ENCODE measurements at places on chromosomes 16 and 17. TPM values are rescaled to one million over a fixed set of nuclear protein-coding genes. Genes with fewer than 3 reads are reported as not detected.

Gene ALOX15
- total RNA-seq, result not detected

Gene HSD11B2
- 2.0 TPM for total RNA-seq

Gene GPR179
- not detected for total RNA-seq

Gene RNF112
- total RNA-seq, result not detected

Gene GCGR
- total RNA-seq, result not detected

Gene MYH13
- total RNA-seq, result not detected

- H3K4me1 ChIP-seq, result peaks cover 1% of the 10 kb centered on the region
- no peaks in the 10 kb centered on the region for H3K36me3 ChIP-seq
- H3K27me3 ChIP-seq, result no peaks in the 10 kb centered on the region
- no peak overlapping the region for H3K27ac ChIP-seq
- no peak overlapping the region for H3K4me3 ChIP-seq
- DNase-seq, result no peak
Measured at GRCh38 chr17:66395961-66396360, 93.5 kb downstream of the PRKCA start.

- no peak overlapping the region for H3K27ac ChIP-seq
- peaks cover 44% of the 10 kb centered on the region for H3K27me3 ChIP-seq
- no peak overlapping the region for H3K4me3 ChIP-seq
- H3K36me3 ChIP-seq, result no peaks in the 10 kb centered on the region
- H3K4me1 ChIP-seq, result 0 out of 2 replicates have a peak, but pooled peaks cover under 1% of the 10 kb centered on the region
Measured at GRCh38 chr17:77719806-77720205, 238.7 kb upstream of the TNRC6C start.

- H3K36me3 ChIP-seq, result no peaks in the 10 kb centered on the region
- H3K4me1 ChIP-seq, result no peaks in the 10 kb centered on the region
- no peak overlapping the region for H3K27ac ChIP-seq
- no peak overlapping the region for H3K4me3 ChIP-seq
- DNase-seq, result no peak
- H3K27me3 ChIP-seq, result no peaks in the 10 kb centered on the region
Measured at GRCh38 chr17:56289321-56289720, 136.0 kb downstream of the ANKFN1 start.

GRCh38 chr17:49217651-49218413 lies 7.3 kb downstream of the ABI3 start:
- peaks cover 46% of the 10 kb centered on the region for H3K27me3 ChIP-seq
- H3K27ac ChIP-seq, result no peak overlapping the region
- no peak for DNase-seq

DNA sequence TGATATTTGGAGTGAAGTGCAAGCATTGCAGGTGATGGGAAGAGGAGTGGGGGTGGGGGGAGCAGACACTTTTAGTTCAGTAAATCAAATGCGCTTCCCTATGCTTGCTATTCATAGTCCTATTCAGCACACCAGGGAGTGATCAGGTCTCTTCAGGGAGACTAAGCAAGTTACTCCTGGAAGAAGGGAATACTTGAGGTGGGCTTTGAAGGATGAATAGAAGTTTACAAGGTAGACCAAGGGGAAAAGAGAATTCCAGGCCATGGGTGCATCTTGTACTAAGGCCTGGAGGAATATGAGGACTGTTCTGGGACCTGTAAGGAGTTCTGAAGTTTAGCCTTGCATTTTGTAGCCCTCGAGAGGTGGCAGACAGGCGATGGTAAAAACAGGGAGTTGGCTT lies 40.1 kb upstream of the LGALS9 start:
- no peaks in the 10 kb centered on the region for H3K4me1 ChIP-seq
- H3K4me3 ChIP-seq, result no peak overlapping the region
- H3K27me3 ChIP-seq, result no peaks in the 10 kb centered on the region
- H3K27ac ChIP-seq, result no peak overlapping the region

DNA sequence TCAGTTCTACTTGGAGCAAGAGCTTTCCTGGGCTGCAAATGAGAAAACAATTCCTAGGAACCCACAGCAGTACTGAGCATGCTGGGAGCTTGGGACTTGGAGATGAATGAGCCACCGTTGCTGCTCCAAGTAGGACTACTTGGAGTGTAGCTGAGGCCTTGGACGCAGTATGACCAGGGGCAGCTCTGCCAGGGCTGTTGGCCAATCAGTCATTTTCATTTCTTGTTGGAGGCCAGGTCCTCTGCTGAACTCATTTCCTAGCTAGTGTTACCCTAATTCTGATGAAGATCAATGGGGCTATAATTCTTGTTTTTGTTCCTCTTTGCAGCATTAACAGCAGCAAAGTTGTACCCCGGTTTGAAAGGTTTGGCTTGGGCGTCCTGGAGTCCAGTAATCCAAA lies 8.0 kb upstream of the LGALS9 start:
- H3K4me1 ChIP-seq, result no peaks in the 10 kb centered on the region
- no peak overlapping the region for H3K27ac ChIP-seq

DNA sequence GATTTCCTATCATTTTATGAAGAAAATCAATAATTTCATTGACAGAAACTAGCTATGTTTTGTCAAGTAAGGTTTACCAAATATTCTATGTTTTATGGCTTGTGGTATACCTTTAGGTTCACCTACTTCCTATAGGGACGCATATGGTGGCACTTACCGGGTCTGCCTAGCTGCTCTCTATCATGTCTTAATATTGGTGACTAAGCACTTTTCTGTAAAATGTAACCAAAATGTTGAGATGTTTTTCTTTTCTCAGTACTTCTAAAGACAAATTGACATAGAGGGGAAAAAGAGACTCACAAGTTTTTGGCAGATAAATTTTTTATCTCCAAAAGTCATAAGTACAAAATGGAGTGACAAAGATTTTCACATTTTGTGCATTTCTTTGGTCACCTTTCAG lies 22.6 kb upstream of the MYH4 start:
- no peaks in the 10 kb centered on the region for H3K36me3 ChIP-seq
- no peak overlapping the region for H3K4me3 ChIP-seq
- no peaks in the 10 kb centered on the region for H3K27me3 ChIP-seq
- no peak overlapping the region for H3K27ac ChIP-seq
- no peak for DNase-seq
- no peaks in the 10 kb centered on the region for H3K4me1 ChIP-seq

- no peaks in the 10 kb centered on the region for H3K27me3 ChIP-seq
- no peak overlapping the region for H3K27ac ChIP-seq
- H3K36me3 ChIP-seq, result peaks cover 86% of the 10 kb centered on the region
- H3K4me3 ChIP-seq, result no peak overlapping the region
- no peaks in the 10 kb centered on the region for H3K4me1 ChIP-seq
Measured at GRCh38 chr17:50986989-50987660, 121.0 kb upstream of the TOB1 start.

GRCh38 chr17:81811705-81812570 lies 8.0 kb downstream of the GCGR start:
- H3K27ac ChIP-seq, result no peak overlapping the region
- H3K36me3 ChIP-seq, result no peaks in the 10 kb centered on the region
- H3K27me3 ChIP-seq, result peaks cover 54% of the 10 kb centered on the region
- DNase-seq, result no peak
- no peak overlapping the region for H3K4me3 ChIP-seq

- peaks cover 6% of the 10 kb centered on the region for H3K36me3 ChIP-seq
- no peak overlapping the region for H3K27ac ChIP-seq
- no peak overlapping the region for H3K4me3 ChIP-seq
- DNase-seq, result peak; percentile 38
Measured at GRCh38 chr16:2343211-2343610, 2.7 kb upstream of the ABCA3 start.

- H3K27ac ChIP-seq, result no peak overlapping the region
- H3K4me3 ChIP-seq, result no peak overlapping the region
- DNase-seq, result no peak
- peaks cover 7% of the 10 kb centered on the region for H3K36me3 ChIP-seq
- H3K27me3 ChIP-seq, result no peaks in the 10 kb centered on the region
Measured at GRCh38 chr16:583815-584591, 5.9 kb upstream of the RAB40C start.

DNA sequence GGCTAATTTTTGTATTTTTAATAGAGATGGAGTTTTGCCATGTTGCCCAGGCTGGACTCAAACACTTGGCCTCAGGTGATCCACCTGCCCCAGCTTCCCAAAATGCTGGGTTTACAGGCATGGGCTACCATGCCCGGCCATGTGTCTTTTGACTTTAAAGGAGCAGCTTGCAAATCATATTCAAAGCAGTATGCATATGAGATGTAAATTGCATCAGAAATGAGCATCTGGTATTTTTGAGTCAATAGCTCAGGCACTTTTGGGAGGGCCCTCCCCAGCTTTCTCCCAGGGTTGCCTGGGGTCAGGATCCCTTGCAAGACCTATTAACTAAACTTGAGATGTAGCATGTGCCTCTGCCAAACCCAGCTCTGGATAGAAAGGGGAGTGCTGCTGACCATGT lies 21.5 kb downstream of the EPOP start:
- no peak overlapping the region for H3K27ac ChIP-seq
- H3K4me1 ChIP-seq, result peaks cover 7% of the 10 kb centered on the region
- no peaks in the 10 kb centered on the region for H3K36me3 ChIP-seq
- H3K27me3 ChIP-seq, result peaks cover 2% of the 10 kb centered on the region

- DNase-seq, result peak; percentile 61
- H3K27me3 ChIP-seq, result no peaks in the 10 kb centered on the region
- peaks cover 9% of the 10 kb centered on the region for H3K4me1 ChIP-seq
Measured at GRCh38 chr16:252366-253337, 18.0 kb downstream of the FAM234A start.

DNA sequence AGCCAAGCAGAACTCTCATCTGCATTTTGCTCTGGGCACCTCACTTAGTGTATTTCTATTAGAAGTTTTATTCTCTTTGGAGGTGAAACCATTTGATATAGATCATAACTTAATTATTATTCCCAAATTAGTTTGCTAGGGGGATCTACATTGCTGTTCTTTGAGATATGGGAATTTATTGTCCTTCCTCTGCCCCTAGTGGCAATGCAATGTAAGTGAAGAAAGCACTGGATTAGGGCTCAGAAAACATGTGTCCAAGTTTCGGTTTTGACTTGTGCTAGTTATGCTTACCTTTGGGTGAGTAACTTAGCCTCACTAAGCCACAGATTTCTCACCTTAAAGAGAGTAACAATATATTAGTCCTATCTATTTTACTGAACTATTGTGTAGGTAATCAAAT lies 2.9 kb downstream of the KRT39 start:
- peak; percentile 39 for DNase-seq
- no peak overlapping the region for H3K4me3 ChIP-seq
- H3K27me3 ChIP-seq, result no peaks in the 10 kb centered on the region
- no peaks in the 10 kb centered on the region for H3K36me3 ChIP-seq

DNA sequence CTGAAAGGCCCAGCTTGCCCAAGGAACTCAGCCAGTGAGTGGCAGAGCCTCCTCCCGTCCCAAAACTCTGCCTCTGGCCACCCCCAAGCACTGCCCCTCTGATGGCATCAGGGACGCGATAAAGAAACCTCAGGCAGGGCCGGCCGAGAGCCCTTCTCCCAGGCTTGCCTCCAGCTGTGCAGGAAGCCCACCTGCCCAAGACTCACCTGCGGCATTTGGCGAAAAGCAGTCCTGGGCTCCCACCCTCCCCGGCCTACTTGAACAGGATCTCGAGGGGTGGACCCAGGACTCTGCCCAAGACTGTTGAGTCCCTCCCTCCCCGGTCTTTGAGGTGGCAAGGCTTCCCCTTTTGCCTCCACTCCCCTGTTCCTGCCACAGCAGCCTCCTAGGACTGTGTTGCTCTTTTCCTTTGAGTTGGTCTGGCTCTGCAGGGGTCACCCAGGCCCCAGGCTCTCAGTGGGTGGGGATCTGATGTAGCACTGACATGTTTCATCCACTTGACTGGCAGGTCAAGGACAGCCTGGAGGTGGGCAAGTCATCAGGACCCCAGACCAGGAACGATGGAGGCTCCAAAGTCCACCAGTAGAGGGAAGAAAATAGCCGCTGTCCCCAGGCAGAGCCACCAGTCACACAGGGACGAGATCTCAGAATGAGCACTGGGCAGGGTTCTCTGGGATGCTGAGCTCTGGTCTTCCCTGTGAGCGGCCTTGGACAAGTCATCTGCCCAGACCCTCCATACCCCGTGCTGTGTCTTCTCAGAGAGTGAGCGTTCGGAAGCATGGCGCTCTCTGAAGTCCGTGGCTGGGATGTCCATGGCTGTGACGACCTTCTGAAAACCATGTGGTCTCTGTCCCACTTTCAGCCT lies 111.0 kb upstream of the TNRC6C start:
- peaks cover 4% of the 10 kb centered on the region for H3K4me1 ChIP-seq
- no peak overlapping the region for H3K27ac ChIP-seq
- H3K4me3 ChIP-seq, result no peak overlapping the region
- H3K36me3 ChIP-seq, result no peaks in the 10 kb centered on the region
- no peak for DNase-seq
- peaks cover 8% of the 10 kb centered on the region for H3K27me3 ChIP-seq

GRCh38 chr16:26505496-26505895 lies 561.2 kb upstream of the C16orf82 start:
- H3K36me3 ChIP-seq, result no peaks in the 10 kb centered on the region
- no peak overlapping the region for H3K27ac ChIP-seq
- no peaks in the 10 kb centered on the region for H3K4me1 ChIP-seq
- no peak overlapping the region for H3K4me3 ChIP-seq
- no peak for DNase-seq
- no peaks in the 10 kb centered on the region for H3K27me3 ChIP-seq

GRCh38 chr16:11946433-11946832 lies 4.6 kb upstream of the NPIPB2 start:
- H3K36me3 ChIP-seq, result no peaks in the 10 kb centered on the region
- H3K27ac ChIP-seq, result no peak overlapping the region
- DNase-seq, result no peak
- no peaks in the 10 kb centered on the region for H3K4me1 ChIP-seq
- peaks cover 8% of the 10 kb centered on the region for H3K27me3 ChIP-seq

- H3K27ac ChIP-seq, result no peak overlapping the region
- no peak for DNase-seq
- no peaks in the 10 kb centered on the region for H3K4me1 ChIP-seq
- H3K27me3 ChIP-seq, result no peaks in the 10 kb centered on the region
- no peak overlapping the region for H3K4me3 ChIP-seq
Measured at GRCh38 chr16:70520612-70521297, 2.6 kb downstream of the COG4 start.

GRCh38 chr16:56684256-56684925 lies 2.1 kb downstream of the MT1X start:
- H3K36me3 ChIP-seq, result no peaks in the 10 kb centered on the region
- no peak overlapping the region for H3K4me3 ChIP-seq
- peaks cover 7% of the 10 kb centered on the region for H3K27me3 ChIP-seq
- H3K4me1 ChIP-seq, result peaks cover 12% of the 10 kb centered on the region

DNA sequence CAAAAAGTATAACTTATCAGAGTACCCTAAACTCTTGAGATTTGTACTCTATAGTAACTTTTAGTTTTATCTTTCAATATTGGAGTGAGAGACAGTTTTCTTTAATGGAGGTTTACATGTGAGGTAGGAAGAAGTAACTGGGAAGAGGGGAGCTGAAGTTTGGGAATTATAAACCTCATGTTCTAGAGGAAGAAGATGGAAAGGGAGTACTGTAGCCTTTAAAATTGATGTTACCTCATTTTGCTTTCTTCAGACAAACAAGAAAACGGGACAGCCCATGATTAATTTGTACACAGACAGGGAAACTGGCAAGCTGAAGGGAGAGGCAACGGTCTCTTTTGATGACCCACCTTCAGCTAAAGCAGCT lies 9.5 kb downstream of the FUS start:
- no peak overlapping the region for H3K4me3 ChIP-seq
- no peak for DNase-seq
- no peaks in the 10 kb centered on the region for H3K27me3 ChIP-seq
- H3K4me1 ChIP-seq, result peaks cover 3% of the 10 kb centered on the region
- H3K36me3 ChIP-seq, result peaks cover 99% of the 10 kb centered on the region
